ELR (cell line): ENCODE measurements at places on chromosomes 4 and X.

GRCh38 chrX:98523026-98523425 is 1639.3 kb downstream of the RPA4 start:
- DNase-seq = no peak

- peak; percentile 0 for DNase-seq
Measured at GRCh38 chrX:97740886-97741285, 857.2 kb downstream of the RPA4 start.

- peak; percentile 70 for DNase-seq
Measured at GRCh38 chr4:26459054-26459755, 31.1 kb downstream of the CCKAR start.

- DNase-seq = no peak
Measured at GRCh38 chr4:100574607-100575006, 56.8 kb upstream of the EMCN start.

GRCh38 chrX:19122641-19123009 is 357 bp upstream of the ADGRG2 start:
- DNase-seq = no peak

DNA sequence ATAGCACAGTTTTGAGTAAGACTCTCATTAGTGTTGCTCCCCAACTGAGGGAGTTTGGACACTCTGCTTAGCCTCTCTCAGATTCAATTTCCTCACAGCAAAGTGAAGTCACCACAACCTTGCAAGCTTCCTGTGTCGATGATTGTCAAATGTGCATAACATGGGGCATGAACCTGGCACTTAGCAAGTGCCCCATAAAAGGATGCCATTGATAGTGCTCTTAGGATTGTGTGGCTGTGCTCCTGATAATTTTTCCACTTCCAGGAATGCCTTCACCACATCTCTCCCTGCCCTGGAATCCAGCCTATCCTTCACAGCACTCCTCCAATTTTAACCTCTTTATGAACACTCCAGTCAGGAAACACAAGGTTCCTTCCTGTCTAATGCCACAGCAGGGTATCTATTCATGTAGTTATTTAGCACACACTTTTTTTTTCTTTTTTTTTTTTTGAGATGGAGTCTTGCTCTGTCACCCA is 309.4 kb downstream of the PPP3CA start:
- DNase-seq = no peak

DNA sequence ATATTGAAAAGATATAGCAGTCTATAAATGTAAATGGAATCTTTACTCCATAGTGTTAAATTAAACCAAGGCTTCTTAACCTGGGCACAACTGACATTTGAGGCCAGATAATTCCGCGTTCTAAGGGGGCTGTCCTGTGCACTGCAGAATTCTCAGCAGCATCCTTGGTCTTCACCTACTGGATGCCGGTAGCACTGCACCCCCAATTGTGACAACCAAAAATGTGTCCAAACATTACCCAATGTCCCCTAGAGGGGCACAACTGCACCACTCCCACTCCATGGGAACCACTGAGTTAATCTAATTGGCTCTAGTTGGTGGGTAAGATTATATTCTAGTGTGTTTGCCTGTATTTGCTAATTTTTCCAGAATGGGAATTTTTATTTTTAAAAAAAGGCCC is 16.6 kb downstream of the AP1S2 start:
- DNase-seq = no peak

DNA sequence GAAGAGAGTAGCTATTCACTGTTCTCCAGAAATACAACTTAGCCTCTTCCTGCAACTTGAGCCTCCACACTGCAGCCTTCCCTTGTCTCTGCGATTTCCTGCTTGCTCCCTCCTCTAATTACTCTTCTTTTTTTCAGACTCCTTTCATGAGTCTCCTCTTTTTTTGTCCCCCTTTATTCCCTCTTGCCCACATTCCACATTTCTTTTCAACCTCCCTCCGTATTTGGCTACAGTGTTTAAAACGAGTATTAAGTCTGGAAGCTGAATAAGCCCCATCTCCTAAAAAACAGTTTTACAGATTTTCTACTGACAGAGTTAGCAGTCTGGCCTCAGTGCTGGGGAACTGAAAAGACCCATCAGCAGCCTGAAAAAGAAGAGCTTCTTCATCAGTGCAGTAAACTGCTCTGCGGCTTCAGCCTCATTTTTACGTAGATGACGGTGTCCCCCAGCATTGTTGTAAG is 141.5 kb downstream of the TENM3 start:
- no peak for DNase-seq

GRCh38 chrX:70421618-70422017 is 1.5 kb upstream of the GDPD2 start:
- DNase-seq = no peak

GRCh38 chrX:147476008-147476407 is 435.7 kb upstream of the FMR1 start:
- peak; percentile 0 for DNase-seq

DNA sequence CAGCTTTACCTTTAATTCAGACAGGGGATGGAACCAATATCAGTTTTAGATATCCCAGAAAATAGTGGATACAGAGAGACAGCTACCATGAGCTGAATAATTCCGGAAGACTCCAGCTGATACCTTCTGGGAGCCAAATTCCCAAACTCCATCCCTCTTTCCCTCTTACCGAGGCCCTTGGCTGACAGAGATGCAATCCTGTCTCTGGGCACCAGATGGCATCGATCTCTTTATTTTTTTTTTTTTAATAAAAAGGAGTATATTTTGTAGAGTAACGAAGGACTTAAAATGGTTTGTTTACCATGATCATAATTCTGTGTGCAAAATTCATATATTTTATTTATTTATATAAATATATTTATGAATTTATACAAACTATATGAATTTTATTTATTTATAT is 31.0 kb downstream of the RAB40A start:
- DNase-seq = peak; percentile 48

- peak; percentile 0 for DNase-seq
Measured at GRCh38 chrX:22310779-22311178, 38.1 kb downstream of the CBLL2 start.

GRCh38 chr4:61500883-61501282 is 300.8 kb downstream of the ADGRL3 start:
- peak; percentile 22 for DNase-seq

GRCh38 chr4:129193357-129194100 is 97.6 kb downstream of the C4orf33 start:
- no peak for DNase-seq

DNA sequence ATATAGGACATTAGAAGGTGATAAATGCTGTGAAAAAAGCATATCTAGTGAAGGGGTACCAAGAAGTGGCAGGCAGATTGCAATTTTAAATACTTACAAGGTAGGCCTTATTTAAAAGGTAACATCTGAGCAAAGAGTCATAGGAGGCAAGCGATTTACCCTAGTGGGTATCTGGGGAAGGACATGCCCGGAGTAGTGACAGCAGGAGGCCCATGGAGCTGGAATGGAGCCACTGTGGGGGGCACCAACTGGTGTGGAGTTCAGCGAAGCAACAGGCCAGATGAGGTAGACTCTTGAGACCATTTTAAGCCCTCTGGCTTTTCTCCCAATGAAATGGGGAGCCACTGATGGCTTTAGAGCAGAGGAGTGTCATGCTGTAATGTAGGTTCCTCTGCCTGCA is 37.3 kb downstream of the SEC24D start:
- DNase-seq = peak; percentile 17

GRCh38 chrX:404656-405055 is 17.9 kb upstream of the PPP2R3B start:
- DNase-seq = no peak

- peak; percentile 50 for DNase-seq
Measured at GRCh38 chrX:9902656-9903055, 64.5 kb upstream of the CLDN34 start.

- peak; percentile 26 for DNase-seq
Measured at GRCh38 chr4:85784348-85784747, 309.4 kb downstream of the ARHGAP24 start.

DNA sequence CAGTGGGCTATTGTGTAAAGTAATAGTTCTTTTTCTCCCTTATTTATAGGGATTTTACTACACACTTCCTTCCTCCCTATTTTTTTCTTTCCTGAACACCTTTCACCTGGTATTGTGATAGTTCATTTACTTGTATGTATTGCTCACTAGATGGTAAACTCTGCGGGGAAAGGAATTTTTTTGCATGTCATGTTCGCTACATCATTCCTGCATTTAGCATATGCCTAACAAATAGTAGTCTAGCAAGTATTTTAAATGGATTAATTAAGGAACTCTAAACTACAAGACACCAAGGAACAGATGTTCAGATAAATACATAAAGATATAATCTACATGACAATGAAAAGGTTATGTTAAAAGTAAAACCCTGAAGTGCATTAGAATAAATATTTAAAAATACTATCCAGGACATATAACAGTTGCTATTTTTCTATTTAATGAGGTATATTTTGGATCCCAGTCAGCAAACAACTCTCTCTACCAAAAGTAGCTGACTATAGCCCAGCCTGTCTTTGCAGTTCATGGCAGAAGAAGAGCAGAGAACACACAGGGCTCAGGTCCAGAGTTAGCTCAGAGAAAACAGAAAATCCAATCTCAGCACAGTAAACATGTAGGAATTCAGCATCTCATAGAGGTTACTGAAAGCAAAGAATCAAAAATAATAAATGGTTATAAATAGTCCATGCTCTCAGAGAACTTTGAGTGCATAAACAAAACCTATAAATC is 87.8 kb downstream of the PACRGL start:
- no peak for DNase-seq

DNA sequence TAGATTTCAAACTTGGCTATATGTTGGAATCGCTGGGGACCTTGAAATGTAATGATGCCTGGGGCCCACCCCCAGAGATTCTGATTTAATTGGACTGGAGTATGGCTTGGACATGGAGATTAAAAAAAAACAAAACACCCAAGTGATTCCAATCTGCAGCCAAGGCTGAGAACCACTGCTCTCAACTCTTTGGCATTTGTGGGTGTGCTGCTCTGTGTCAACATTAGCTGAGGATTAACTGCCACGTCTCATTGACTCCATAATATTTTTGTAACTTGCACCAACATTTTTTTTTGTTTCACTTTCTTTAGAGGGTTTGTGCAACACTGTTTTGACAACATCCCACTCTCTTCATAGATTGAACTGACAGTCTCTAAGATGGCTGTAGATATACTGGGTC is 41.1 kb upstream of the PDK3 start:
- DNase-seq = no peak

DNA sequence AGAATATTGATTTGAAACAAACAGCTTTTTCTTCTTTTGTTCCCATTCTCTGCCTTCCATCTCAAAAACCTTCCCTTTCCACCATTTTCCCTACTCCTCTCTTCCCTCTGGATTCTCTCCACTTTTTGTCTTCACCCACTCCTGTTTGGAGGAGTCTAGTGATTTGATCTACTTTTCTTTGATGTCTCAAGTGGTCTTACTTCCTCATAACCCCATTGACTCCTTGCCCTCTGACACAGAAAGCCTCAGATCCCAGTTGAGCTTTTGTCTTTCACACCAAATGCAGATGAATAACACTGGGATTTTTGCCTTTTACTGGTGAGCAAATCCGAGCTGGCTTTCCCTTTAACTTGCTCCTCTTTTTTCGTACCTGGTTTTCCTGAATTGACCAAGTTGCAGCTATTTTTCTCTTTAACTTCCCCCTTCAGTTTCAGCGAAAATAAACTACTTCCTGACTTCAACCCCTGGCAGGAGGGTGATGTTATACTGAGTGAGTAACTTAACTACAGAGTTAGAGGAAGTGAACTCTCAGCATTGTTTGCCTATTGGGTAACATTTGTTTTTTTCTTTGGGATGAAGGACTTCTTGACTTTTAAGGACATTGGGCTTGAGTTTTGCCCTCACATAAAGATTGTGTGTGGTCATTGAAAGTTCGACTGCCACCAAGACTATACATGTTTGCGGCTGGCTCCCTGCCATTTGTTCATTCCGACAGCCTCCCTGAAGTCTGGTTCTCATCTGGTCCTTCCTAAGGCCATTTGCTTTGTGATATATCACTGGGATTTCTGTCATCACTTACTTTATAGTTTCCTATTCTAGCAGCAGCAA is 392.8 kb upstream of the NR3C2 start:
- peak; percentile 55 for DNase-seq

GRCh38 chrX:9842541-9842940 is 56.3 kb downstream of the SHROOM2 start:
- peak; percentile 33 for DNase-seq

GRCh38 chrX:55196688-55197087 is 23.5 kb upstream of the PAGE5 start:
- DNase-seq = no peak

DNA sequence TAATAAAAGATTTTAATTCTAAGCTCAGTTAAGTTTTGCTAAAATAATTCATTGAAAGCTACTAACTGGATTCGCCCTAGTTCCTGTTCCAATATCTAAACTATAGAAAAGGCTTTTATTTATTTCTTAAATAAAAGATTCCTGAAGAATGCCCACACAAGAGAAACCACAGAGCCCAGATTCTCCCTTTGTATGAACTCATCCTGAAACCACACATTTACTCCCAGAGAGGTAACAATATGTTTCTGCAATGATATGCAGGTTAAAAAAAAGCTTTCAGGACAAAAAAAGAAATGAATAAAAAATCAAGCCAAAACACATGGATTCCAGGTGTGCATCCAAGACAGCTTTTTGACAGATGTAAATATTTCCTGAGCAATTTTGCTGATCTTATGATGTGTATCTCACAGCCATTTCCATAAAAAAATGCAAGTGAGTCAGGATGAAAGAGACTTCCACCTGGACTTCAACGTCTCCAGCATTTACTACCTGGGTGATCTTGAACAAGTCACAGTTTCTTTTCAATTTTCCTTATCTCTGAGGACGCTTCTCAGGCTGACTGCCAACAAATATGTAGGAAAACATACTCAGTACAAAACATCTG is 234.4 kb upstream of the FAT1 start:
- DNase-seq = peak; percentile 19

- no peak for DNase-seq
Measured at GRCh38 chr4:7435471-7436061, 836 bp upstream of the PSAPL1 start.

GRCh38 chr4:52259978-52260377 is 208.9 kb downstream of the SPATA18 start:
- no peak for DNase-seq

GRCh38 chr4:158966091-158966490 is 136.8 kb upstream of the RAPGEF2 start:
- DNase-seq = peak; percentile 3

DNA sequence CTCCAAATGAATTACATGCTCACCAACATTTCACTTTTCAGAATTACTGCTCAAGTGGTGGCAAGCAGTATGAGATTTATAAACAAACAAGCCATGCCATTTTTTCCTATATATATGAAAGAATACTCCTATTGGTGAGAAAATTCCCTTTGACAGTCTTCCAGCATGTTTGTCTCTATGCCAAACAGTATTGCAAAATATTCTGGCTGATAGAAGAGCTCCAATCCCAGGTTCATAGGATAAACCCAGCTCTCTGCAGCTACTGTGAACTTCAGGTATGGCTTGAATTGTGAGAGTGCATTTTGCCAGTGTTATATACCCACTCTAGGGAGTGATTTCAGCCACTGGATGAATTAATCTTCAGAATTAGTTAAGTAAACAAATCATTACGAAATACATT is 108.8 kb downstream of the MAGEC2 start:
- no peak for DNase-seq
